ENCODE measurements at places on chromosomes 3 and 15.

- no peak for DNase-seq
Observed at GRCh38 chr3:135930255-135930654, 35.3 kb upstream of the PPP2R3A start.

- DNase-seq: no peak
Observed at GRCh38 chr3:193396451-193397244, 18.1 kb upstream of the ATP13A5 start.

DNA sequence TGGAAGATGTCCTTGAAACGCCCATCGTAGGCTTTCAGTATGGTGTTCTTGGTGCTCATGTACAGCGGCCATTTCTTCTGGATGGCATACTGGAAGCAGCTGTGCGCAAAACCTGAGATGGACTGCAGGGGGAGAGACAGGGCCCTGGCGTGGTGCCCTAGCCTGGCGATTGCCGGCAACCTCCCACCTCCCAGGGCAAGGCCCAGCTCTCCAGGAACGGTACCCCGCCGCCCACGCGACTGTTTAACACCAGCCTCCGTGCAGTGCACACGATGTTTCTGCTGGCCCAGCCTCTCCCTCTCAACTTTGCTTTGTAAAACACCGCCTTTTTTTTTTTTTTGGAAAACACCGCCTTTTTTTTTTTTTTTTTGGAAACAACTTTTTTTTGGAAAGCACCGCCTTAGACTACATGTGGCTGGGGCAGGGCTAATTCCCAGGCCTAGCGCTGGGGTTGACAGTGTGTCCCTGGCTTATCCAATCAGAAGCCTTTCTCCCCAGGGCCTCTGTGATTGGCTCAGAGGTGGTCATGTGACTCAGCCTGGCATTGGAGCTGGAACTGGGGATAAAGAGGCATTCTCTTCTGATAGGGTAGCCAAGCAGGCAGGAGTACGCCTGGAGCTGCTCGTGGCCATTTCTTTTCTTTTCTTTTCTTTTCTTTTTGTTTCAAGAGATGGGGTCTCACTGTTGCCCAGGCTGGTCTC lies 14.7 kb downstream of the IDH2 start:
- DNase-seq: peak; percentile 38

- peak; percentile 60 for DNase-seq
Observed at GRCh38 chr15:73677146-73677607, 7.0 kb upstream of the CD276 start.
